ENCODE measurements at places on chromosomes 12 and 14.
A peak's percentile ranks its signal among the peaks of the same experiment; 100 is the strongest.

- no peak for DNase-seq
Observed at GRCh38 chr12:127147724-127148123, 1119.2 kb upstream of the TMEM132C start.

DNA sequence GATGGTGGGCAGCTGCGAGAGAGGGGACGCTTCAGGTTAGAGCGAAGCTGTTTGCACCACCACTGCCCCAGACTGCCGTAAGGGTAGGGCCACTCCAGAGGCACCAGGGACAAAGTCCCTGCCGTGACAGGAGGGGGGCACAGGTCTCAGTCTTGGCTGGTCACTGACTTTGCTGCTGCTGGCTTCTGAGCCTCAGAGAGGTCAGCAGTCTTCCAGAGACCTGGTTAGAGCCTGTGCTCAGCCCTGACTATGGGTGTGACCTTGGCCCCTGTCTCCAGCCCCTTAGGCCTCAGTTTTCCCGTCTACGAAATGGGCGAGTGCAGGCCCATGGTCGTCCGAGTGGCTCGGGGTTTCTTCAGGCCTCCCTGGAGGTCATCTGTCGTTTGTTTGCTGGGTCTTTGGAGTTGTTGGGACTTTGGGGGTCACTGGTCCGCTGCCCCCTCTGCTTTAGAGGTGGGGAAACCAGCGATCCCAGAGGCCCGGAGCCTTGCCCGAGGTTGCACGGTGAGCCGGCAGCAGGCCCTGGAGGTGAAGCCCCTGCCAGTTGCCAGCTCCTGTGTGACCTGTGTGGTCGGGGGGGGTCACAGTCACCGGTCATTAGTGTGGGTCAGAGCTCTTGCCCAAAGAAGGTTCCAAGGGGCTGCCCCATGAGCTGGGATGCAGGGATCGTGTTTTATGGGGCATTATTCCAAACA lies 15.3 kb downstream of the MEG3 start:
- no peak for DNase-seq

GRCh38 chr14:96227428-96227827 lies 22.8 kb downstream of the BDKRB2 start:
- DNase-seq: no peak

- DNase-seq: no peak
Observed at GRCh38 chr14:64465191-64465822, at the start of gene AKAP5. TSS of gene AKAP5 (plus strand) at chr14:64465499. CDS start at chr14:64468395, 2,896 bp downstream.

- DNase-seq: no peak
Observed at GRCh38 chr12:48075832-48076231, 30.0 kb downstream of the SENP1 start.

- DNase-seq: no peak
Observed at GRCh38 chr14:64232095-64232838, 61.9 kb downstream of the ESR2 start.

- DNase-seq: no peak
Observed at GRCh38 chr12:7376196-7376595, 67.8 kb downstream of the CD163L1 start.

GRCh38 chr12:14968478-14968877 lies 4.4 kb upstream of the PDE6H start:
- no peak for DNase-seq

DNA sequence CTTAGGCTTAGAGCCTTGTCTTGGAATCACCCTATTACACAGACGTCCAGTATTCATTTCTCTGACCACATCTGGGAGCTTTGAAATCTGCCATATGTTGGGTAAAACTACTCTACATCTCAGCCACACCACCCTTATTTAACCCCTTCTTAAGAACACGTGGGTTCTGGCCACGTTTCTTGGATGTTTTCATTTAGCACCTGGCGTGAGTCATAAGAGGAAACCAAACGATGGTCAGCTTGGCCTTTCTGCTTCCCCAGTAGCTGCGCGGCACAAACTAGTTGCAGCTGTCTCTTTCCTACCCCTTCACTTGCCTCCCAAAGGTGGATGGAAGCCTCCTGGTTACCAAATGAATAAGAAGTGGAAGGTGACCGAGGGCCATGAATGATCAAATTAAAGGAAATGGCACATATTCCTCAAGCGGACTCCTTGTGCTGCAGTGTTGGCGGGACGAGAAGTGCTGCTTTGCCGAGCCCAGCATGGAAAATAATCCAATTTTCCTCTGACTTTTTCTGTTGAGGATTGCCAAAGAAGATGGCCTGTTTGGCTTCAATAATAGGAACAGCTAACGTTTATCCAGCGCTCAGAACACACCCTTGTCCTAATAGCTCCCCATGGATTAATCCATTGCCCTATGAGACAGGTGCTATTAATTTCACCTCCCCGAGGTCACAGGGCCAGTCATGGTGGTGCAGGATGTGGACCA lies 154.1 kb downstream of the ZNF664 start:
- DNase-seq: no peak

GRCh38 chr14:29805415-29806123 lies 122.1 kb downstream of the PRKD1 start:
- peak; percentile 73 for DNase-seq

DNA sequence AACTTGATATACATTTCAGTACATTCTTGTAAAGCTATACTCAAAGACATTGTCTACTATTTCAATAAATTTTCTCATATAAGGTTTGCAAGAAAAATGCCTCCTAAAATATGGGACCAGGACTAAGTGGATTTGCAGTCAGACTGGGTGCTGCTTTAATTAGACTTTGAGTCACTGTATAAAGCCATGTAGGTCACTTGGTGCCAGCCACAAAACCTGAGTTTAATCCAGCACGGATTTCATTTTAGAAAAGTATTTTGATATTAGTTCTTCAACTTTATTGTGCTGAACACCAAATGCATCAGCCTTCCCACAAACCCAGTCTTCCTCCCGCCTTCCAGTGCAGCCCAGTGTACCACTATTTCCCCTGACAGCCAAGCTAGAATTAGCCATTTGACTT lies 9.9 kb upstream of the NID2 start:
- DNase-seq: no peak

GRCh38 chr14:45253754-45254310 lies 830 bp upstream of the MIS18BP1 start:
- DNase-seq: no peak

DNA sequence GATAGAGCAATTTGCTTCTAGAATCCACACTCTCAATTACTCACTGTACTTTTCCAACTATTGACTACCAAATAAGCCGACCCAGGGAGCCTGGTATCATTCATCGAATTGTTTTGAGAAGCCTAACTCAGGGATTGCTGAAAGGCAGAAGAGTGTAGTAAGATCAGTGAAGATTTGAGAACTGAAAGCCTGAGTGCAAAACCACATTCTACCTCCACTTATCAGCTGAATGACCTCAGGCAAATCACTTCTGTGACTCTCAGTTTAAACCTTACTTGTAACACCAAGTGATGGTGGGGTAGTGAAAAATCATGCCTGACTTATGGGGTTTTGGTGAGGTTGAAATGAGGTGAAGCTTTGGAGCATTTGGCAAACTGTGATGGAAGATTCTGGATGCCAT lies 126.1 kb upstream of the MAX start:
- DNase-seq: no peak
